ENCODE measurements at places on chromosomes 4 and X. TPM values are rescaled to one million over a fixed set of nuclear protein-coding genes. Genes with fewer than 3 reads are reported as not detected.

The FAM9C gene
- not detected for total RNA-seq

The SLC49A3 gene
- total RNA-seq, result 5.1 TPM

The TMEM35A gene
- total RNA-seq, result 5.1 TPM

The FOXO4 gene
- 6.8 TPM for total RNA-seq

Data from regular cardiac myocyte (primary cell).